ENCODE measurements at places on chromosomes 2 and 18.

- no peak for DNase-seq
Measured at GRCh38 chr2:45974056-45974455, 322.6 kb downstream of the PRKCE start.

- no peak for DNase-seq
Measured at GRCh38 chr2:144372410-144373080, 147.4 kb downstream of the ZEB2 start.

GRCh38 chr2:88831071-88831791 lies 139.8 kb downstream of the RPIA start:
- DNase-seq: no peak

DNA sequence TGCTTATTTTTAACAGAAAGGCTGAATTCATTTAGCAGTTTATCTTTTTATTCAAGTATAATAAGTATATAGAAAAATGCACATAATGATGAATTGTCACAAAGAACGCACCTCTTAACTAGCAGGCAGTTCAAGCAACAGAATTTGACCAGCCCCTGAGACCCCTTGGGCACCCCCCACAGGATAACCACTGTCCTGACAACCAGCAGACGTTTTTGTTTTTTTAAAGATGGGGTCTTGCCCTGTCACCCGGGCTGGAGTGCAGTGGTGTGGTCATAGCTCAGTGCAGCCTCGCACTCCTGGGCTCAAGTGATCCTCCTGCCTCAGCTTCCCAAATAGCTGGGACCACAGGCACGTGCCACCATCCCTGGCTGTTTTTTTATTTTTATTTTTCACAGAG lies 14.0 kb downstream of the PRELID3A start:
- no peak for DNase-seq

DNA sequence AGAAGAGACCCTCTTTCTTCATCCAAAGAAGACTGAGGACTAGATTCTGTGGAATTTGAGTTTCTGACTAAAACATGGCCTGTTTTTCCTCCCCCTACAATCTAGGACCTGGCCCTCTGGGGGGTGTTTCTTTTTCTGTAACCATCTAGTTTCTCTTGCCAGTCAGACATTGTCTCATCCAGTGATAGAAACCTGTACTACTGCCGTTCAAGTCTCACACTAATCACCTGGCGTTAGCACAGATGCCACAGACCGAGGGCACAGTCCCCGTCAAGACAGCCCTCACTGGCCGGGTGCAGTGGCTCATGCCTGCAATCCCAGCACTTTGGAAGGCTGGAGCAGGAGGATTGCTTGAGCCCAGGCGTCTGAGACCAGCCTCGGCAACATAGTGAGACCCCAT lies 126.9 kb upstream of the NDUFV2 start:
- DNase-seq: no peak

DNA sequence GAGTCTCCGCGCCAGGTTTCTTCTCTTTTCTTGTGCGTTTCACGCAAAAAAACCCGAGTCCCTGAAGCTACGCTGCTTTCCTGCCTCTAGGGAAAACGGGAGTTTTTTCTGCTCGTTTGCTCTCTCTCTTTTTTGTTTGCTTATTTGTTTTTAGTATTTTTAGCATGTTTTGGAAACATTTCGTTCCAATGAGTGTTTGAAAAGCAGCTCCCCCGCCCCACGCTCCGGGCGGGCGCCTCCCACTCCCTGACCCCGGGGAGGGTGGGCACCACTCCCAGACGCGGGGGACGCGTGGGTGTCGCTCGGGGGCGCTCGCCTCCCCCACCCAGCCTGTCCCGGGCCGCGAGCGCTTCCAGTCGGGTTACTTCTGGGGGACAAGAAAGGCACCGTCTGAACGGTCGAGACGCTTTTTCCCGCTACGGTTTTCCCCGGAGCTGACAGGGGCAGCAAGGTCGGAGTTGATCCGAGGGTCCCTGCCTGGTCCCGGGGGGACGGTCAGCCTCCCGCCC lies 446 bp upstream of the EFHD1 start:
- peak; percentile 40 for DNase-seq

- no peak for DNase-seq
Measured at GRCh38 chr2:170456914-170457313, 258.2 kb upstream of the SP5 start.

- DNase-seq: no peak
Measured at GRCh38 chr2:55885127-55885943, 38.2 kb downstream of the EFEMP1 start.

DNA sequence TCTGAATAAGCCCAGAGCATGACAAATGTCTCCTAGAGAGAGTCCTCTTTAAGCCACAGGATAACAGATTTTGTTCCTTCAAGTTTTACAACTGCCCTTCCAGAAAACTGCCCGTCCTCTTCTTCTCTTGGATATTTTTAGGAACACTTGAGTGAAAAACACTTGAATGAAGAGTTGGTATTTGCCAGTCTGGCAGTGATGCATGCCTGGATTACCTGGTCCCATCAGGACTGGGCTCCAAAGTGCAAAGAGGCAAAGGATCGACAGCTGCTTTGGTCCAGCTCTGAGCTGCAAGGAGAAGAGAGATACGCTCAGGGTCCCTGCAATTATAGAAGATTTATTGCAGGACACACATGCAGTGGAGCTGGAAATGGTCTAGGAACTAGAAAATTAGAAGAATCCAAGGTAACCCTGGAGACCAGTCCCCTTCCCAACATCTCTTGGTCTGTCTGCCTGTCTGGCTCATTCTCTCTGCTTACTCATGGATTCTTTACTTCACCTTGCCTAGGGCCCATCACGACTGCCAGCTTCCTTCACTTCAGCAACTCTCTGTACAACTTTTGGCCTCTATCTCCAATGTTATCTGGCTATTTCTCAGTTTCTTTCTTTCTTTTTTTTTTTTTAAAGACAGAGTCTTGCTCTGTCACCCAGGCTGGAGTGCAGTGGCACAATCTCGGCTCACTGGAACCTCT lies 112.1 kb upstream of the SIX2 start:
- DNase-seq: no peak

DNA sequence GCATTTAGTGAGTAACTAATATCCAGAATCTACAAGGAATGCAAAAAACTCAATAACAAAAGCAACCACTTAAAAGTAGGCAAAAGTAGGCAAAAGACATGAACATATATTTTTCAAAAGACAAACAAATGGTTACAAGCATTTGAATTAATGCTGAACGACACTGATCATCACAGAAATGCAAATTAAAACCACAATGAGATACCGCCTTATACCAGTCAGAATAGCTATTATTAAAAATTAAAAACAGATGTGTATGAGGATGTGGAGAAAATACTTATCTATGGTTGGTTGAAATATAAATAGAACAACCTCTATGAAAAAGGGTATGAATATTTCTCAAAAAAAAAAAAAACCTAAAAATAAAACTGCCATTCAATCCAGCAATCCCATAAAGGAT lies 51.7 kb downstream of the SNTG2 start:
- DNase-seq: no peak

DNA sequence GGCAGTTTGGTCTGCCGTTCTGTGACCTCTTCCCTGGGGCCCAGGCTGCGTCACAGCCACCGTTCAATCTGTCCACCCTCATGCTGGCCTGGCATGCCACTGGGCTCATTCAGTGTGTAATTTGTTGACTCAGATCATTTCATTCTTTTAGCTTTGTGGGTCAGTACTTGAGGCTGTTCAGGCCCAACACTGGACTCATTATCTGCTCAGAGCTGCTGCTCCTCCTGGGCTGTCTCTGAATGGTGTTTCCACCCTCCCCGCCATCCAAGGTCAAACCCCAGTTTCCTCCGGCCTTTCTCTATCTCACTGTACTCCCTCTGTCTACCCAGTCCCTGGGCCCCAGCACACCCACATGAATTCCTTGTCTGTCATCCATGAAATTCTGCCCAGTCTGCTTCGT lies 152.4 kb upstream of the NCK2 start:
- no peak for DNase-seq

- DNase-seq: no peak
Measured at GRCh38 chr2:25236736-25237135, 68.4 kb upstream of the POMC start.

- no peak for DNase-seq
Measured at GRCh38 chr2:198106621-198107385, 302.4 kb downstream of the PLCL1 start.

GRCh38 chr2:73176205-73176880 lies 26.0 kb upstream of the NOTO start:
- peak; percentile 32 for DNase-seq

GRCh38 chr2:132033365-132033764 lies 128.4 kb downstream of the ANKRD30BL start:
- no peak for DNase-seq

DNA sequence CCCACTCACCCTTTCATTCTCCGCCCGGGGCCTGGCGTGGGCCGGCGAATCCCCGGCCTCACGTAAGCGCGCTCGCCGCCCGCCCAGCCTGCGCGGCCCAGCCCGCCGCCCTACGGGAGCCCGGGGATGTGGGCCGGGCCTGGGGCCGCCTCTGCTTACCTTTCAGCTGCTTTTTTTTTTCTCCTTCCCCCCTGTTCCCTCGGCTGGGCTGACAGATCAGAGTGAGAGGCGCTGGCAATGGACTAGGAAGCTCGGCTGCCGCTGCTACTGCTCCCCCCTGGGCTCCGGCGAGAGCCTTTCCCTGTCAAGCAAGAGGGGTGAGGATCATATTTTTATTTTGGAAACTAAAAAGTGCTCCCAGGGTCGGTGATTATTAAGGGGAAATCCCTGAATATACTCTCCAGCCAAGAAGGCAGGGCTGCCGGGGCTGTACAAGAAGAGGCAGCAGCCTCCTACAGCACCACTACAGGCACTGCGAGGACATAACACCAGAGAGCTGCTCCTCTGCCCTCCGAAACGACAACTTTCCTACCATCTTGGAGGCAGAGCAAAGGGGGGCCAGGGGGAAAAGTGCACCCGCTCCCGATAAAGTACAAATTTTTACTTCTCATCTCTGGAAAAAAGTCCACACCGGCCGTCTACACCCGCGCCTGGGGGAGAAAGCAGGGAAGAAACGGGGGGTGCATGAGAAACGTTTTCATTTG lies at the start of gene INO80D:
TSS of gene INO80D (minus strand) at position 433 of the 704 bp plus-strand sequence. CDS start 23,158 bp downstream, outside the sequence.
- DNase-seq: peak; percentile 61

GRCh38 chr2:120442923-120443571 lies 97.1 kb downstream of the INHBB start:
- no peak for DNase-seq

DNA sequence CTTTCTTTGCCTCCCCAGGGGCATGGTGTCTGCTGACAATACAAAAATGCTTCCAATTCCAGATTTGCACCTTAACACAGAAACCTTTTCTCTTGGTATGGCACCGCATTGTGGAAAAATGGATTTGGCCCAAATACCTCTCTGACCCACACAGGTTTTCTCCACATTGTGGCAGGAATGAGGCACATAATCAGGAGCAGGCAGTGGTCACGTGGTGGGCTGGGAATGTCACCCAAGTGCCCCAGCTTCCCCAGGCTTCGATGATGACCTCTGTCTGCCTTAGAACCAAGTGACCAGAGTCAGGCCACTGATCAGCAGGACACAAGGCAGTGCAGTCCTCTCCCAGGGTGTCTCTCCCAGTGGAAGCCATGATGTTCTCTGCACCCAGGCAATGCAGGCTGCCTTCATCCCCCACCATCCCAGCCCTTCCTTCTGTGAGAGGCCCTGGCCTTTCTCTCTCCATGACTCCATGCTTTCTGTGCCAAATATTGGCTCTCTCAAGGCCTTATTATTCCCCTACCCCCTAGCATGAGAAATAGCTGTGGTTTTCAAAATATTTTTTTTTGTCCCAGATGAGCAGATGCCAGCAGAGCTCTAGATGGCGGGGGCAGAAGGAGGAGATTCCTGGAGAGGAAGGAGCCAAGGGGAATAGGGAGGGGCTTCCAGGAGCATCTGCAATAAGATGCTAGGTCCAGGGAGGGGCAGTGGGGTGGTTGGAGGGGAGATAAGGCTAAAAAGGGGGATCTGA lies 198.9 kb downstream of the ACKR3 start:
- no peak for DNase-seq

DNA sequence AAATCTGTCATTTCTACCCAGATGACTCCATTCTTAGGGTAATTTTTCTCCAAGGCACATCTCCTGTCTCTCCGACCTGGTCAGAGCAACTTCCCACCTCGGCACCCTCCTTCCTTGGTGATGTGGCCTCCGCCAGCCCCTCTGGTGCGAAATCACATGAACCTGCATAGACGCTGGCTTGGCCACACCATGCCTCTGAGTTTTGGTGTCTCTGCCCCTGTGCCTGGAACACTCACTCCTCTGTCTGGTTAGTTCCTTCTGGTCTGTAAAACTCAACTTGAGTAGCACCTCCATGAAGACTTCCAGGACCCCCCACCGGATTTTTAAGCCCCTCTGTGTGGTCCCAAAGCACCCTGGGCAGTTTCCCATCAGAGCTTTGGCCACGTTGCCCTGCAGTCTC lies 83.2 kb upstream of the OTOS start:
- no peak for DNase-seq

DNA sequence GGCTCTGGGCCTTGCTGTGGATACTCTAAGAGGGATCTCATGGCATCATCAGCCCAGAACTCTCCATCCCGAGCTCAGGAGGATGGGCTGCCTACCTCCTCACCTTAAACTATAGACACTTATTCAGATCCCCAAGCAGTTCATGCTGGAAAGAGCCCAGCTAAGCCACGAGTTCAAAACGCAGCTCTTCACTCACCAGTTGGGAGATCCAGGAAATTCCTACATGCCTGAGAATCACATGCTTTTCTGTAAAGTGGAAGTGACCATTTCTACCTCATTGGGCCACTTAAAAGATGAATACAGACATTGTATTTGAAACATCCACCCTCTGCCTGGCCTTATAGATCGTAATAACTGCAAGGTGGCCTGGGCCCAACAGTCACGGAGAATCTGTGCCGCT lies 6.6 kb downstream of the ATOH8 start:
- no peak for DNase-seq

- no peak for DNase-seq
Measured at GRCh38 chr18:8045160-8045883, 478.2 kb downstream of the PTPRM start.

GRCh38 chr2:65076345-65076710 lies 20.1 kb downstream of the CEP68 start:
- no peak for DNase-seq

DNA sequence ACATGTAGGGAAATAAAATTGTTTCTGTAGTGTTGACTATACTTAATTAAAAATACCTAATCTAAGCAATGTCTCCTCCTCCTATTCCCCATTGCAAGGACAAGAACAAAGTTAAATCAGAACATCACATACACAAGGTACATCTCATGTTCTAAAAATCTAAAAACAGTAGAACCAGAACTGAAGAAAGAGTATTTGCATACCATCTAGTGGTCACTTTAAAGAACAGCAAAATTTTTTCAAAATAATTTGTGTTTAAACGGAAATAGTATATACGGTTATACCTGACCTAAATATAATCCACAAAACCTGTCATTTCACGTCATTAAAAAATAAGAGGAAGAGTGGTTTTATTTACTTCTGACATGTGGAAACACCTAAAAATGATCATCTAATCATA lies 294.3 kb upstream of the KCNH7 start:
- DNase-seq: peak; percentile 3

- DNase-seq: no peak
Measured at GRCh38 chr2:109324861-109325260, 195.9 kb downstream of the SH3RF3 start.

- no peak for DNase-seq
Measured at GRCh38 chr2:234628953-234629352, 132.1 kb upstream of the ARL4C start.

- no peak for DNase-seq
Measured at GRCh38 chr2:4528773-4529172, 825.4 kb downstream of the DCDC2C start.

GRCh38 chr18:22277758-22278157 lies 108.4 kb downstream of the GATA6 start:
- DNase-seq: no peak

- no peak for DNase-seq
Measured at GRCh38 chr2:174781996-174782395, 17.7 kb upstream of the CHRNA1 start.

Measured in HuH-7.5 (cell line).